ENCODE measurements at places on chromosomes 3 and 15.

DNA sequence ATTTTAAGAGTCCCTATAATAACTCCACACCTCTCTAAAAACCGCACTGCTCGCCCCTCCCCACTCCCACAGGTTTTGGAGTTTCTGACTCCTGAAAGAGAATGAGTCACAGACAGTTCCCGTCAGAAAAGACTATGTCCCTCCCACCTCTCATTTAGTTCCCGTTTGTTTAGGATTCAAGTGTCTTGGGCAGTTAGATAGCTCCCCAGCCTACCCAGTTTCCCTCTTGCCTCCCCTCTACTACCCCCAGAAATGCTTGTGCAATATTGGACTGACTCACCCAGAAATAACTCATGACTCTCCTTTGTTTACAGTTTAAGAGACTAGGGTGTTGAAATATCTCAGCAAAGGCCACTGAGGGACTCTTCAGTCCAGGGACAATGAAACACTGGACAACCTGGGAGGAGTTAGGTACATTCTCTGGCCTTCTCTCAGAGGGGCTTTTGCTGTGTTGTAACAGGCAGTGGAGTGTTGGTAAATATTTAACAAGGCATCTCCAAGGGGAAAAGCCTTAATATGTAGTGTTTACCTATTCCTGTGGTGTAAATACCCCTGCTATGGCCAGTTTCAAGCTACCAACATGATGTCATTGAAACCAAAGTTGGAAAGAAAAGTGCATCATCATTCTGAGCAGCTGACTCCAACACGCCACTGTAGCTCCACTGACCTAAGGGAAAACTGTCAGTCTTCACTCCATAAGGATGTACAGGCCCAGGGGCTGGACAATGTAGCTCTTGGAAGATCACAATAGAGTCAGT, 96.1 kb upstream of the CHD2 start:
- DNase-seq: peak; percentile 76

DNA sequence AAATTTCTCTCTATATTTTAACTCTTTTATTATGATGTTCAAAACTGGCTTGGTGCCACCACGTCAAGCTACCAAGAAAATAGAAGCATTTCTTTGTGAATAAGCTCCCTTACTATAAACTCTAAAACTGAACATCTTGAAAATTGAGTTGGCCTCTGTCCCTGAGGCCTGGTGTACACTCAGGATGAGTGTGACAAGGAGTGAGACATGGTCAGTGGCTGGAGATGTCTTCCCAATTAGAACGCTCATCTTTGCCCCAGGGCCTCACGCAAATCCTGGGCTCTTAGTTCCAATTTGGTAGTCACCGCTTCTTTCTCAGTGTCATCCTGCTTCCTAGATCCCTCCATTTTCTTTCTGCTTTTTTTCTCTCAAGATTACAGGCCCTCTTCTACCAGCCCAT, 26.2 kb downstream of the SLC2A2 start:
- DNase-seq: no peak

DNA sequence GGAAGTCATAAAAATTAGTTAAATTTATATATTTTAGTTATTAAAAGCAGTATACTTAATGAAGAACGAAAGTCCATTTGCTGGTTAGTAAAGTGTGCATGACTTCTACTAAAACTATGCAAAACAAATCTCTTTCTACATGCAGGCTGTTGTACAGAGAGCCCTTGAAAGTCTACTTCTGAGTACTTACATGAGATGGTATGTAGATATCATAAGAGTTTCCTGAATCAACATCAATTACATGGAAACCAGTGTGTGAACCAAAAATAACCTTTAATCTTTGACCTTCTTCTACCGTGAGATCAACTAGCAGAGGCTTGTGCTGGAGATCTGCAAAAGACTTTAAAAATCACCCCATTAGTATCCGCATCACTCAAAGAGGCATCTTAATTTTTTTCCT, 42.1 kb upstream of the SLC2A2 start:
- no peak for DNase-seq

DNA sequence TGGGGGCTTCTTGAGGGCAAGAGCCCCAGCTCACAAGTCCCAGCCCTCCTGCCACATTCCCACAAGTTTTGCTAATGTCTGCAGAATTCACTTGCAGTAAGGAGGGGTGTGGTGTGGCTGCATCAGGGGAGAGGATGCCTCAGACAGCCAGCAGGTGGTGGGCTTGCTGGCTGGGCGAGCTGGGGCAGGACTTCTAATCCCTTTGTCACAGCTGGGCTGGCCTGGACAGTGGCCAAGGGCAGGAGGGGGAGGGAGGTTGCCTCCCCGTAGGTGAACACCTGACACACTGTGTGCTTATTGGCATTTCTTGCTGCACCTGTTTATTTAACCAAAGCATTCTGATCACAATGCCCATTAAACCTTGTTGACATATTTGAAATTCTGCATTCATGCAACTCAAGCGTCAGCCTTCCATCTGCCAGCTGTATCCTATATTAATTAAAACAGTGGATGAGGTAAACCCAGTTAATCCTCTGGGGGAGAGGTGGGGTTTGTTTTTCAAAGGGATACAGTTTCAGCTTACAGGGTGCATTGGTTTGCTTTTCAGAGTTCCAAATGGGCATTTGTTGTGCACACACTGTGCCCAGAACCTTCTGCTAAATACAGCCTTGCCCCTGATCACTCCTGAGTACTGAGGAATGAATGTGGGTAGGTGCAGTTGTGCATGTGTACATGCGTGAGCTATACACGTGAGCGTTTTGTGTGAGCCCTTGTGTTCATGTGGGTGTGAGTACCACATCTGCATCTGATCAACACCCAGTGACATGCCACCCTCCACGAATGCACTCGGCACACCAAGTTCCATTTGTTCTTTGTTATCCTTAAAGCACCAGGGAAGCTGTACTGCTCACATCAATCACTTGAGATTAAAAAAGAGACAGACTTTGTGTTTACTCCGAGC, 268.7 kb downstream of the XXYLT1 start:
- peak; percentile 92 for DNase-seq

DNA sequence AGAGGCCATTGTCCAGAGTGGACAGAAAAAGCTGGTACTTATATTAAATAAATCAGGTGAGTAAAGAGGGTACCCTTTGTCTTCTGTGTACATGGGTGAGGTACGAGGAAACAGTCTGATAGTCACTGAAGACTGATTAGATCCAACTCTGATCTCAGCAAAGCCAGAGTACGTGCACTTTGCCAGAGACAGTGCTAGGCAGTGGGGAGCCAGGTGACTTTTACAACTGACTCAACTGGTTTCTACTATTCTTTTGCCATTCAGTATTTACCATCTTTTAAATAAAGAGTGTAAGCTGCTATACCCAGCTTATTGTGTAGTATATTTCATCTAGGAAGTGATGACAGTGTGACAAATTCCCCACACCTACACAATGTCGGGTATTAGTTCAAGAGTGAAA, 3.3 kb downstream of the GNL3 start:
- no peak for DNase-seq

DNA sequence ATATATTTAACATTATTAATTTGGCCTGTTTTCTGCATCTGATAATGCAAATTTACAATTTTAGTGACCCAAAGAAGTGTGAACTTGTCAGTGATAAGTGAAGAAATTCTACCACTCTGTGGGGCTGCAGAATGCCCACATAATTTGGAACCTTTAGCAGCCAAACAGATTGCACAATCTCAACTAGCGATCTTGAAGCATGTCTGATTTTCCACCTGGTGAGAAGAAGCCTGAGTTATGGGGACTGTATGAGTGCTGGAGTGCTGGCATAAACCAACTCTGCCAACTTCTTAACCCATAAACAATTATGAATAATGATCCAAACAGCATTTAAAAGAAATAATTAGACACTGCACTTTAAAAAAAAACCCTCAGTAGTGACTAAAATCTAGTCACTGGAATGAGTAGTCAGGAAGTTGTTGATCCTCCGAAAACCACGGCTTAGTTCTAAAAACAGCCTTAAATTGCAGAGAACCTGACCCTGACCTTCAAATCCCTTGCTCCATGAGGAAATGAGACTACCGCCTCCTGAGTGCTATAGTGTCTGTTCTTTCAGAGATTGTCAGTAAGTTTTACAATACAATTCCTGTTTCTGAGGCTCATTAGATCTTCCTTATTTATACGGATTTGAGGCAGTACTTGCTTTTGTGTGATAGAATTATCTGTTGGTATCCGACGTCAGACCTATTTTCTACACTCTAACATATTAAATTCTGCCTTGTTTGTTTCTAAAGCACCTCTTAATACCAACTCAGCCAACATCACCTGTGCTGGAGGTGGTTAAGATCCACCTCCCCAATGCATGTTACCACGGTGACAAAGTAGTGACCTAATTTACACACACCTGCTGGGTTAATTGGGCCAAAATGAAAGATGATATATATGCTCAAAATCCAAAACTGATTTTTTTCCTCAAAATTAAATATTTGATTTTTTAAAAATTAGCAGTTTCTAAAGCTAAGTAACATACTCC, 267.7 kb downstream of the ZBTB20 start:
- peak; percentile 20 for DNase-seq

DNA sequence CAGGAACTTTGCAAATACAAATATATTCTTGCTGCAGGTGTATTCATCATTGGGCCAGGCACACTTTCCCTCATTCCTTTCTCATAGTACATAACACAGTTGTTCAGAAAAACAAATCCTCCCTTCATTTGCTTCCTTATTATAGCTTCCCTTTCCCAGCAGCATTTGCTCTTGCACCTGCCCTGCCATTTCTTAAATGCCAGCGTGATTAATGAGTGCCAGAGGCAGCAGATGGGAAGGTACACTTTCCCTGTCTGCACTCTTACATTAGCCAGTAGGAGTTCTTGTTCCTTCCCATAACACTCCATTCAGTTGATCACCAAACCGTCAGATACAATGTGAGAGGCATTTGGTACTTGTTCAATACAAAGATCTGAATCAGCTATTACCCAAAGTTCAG, 128.5 kb upstream of the GAP43 start:
- DNase-seq: no peak

GRCh38 chr3:17431004-17431403, 311.4 kb downstream of the TBC1D5 start:
- DNase-seq: peak; percentile 63

GRCh38 chr3:123444023-123444422, 4.9 kb downstream of the ADCY5 start:
- DNase-seq: no peak

- DNase-seq: no peak
Measured at GRCh38 chr15:73792415-73792814, 39.3 kb upstream of the INSYN1 start.

DNA sequence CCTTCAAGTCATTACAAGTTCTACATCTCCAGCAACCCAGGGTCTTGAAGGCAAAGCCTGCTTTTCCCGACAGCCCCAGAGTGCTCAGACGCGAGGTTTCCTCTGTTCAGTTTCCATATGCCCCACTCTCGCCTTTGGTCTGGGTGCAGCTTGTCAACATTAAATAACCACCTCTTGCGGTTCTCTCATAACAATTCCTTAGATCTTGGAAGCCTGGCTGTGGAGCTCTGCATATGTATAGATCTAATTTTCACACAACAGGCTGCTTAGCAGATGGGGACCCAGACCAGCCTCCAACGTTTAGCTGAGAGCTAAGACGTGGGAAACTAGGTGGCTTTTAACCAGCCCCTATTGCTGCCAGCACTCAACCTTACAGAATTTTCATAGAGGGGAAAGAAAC, 295.5 kb downstream of the RPLP1 start:
- no peak for DNase-seq

DNA sequence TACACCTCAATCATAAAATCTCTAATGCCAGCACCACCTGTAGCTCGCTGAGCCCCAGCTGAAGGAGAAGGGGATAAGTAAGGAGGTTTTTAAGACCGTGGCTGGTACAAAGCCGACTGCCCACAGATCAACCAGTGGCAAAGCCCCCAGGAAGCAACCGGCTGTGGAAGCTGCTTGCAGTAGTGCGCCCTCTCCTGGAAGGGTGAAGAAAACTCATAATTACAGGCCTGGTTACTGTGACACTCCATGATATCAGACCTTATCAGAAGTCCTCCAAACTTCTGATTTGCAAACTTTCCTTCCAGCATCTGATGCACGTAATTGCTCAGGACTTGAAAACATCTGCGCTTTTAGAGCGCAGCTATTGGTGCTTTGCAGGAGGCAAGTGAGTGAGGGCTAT, 63.1 kb upstream of the MCTP2 start:
- DNase-seq: no peak

GRCh38 chr3:25527801-25528200, 99.7 kb downstream of the RARB start:
- no peak for DNase-seq

DNA sequence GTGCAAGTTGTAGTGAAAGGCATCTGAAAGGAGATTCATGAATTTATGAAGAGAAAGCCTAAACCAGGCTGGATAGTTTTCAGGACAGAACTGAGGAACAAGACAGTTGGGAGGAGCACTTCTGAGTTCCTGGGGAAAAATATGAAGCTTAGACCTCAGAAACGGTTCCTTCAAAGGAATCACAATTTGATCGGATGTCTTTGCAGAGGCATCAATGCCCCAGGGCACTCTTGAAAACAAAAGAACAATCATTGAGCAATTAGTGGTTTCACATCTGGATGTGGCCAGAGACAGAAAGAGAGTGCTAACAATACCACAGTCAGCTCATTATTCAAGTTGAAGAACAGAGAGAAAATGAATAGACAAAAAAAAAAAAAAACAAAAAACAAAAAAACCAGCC, 86.2 kb downstream of the KLF13 start:
- no peak for DNase-seq

- DNase-seq: no peak
Measured at GRCh38 chr15:87826119-87826747, 430.3 kb downstream of the NTRK3 start.

GRCh38 chr3:186217820-186218164, 108.9 kb upstream of the ETV5 start:
- no peak for DNase-seq

DNA sequence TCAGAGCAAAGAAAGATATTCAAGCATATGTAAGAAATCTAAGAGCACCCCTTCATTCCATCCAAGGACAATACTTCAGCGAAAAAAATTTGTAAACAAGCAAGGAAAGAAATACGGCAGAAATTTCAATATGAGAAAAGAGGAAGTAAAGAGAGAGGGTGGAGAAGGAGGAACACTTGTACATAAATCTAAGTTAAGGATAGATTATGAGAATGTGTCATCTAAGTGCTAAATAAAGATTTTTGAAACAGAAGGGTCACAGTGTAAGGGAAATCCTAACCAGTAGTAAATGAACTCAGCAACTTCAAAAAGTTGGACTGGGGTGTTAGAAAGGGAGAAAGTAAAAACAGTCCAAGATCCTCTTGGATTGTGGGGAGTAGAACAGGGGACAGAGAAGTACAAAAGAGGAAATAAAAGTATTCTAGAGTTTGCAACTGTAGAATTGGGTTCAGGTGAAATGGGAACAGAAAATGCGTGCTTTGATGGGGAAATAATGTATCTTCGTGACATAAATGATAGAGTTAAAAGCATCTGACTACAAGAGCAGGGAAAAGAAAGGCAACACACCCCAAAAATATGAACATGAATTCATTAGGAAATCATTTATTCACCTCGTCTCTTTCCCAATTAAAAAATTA, 68.5 kb upstream of the ATP13A5 start:
- no peak for DNase-seq

DNA sequence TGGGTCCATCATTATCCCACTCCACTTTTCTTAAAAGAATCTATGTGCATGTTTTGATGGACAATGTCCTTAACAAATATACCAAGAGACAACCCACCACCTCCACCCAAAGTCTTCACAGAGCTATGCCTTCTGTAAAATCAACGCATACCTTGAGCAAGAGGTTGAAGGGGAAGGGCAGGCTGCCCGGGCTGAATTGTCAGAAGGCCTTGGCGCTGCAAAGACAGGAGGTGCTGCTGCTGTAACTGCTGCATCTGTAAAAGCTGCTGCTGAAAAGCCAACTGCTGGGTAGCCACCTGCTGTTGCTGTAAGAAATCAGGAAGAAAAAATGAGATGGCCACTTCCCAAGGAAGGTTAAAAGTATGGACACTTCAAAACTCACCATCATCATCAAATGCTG, 536.7 kb downstream of the FOXP1 start:
- peak; percentile 37 for DNase-seq

GRCh38 chr15:88394553-88395145, 72.5 kb downstream of the MRPL46 start:
- DNase-seq: no peak
